ENCODE measurements at places on chromosomes 2 and 18. TPM values are rescaled to one million over a fixed set of nuclear protein-coding genes. Genes with fewer than 3 reads are reported as not detected.

Gene GCG
- not detected for total RNA-seq

DNA sequence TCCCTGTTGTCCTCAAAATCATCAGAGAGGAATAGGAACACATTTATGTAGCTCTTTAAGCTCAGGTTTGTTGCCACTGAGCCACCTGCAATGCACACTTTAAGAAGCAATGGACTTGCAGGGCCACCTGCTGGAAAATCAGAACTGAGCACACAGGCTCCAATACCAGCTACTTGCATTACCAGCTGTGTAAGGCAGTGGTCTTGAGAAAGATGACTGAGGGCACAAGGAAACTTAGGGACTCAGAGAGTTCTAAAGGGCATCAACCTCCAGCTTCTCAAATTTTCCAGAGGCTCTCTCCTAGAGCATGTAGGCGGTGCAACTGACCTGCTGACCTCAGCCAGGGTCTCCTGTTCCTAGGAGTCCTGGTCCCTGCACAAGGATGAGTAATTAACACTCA is 2.5 kb upstream of the CNDP2 start:
- DNase-seq = no peak

- DNase-seq = no peak
These were observed 557.1 kb upstream of the MEX3C start for GRCh38 chr18:51754566-51754965.

DNA sequence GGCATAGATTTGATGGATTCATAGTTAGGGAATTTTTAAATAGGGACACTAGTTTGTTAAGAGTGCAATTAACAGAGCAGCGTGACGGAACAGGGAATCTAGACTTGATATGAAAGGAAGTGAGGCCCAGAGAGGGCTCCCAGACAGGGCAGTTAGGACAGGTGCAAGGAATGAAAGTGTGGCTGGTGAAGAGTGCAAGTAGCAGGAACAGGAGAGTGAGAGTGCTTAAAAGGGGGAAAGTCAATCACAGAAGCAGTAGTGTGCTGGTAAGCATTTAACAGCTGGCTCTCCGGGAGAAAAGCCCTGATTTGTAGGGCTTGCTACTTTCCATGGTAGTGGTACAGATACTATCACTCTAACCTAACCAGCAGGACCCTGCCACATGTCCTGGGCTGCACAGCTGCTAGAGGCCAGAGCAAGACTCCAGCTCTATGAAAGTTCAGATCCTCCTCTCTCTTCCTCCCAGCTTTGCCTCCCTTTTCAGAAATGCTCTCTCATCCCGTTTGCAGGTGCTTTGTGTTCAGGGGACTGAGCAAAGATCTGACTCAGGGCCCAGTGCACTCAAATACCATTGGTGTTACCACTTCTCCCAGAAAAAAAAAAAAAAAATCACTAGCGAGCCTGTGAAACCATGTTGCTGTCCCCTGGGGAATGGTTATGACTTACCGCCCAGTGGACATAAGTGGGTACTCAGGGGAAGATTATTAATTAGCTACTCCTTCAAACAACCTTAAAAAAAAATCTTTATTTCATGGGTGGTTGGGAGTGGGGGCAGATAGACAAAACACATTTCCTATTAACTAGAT is 18.1 kb upstream of the GCFC2 start:
- no peak for DNase-seq

Gene TMEM178A
- total RNA-seq = 1.9 TPM

Gene EPHA4
- 22.2 TPM for total RNA-seq

GRCh38 chr18:11607906-11608305 is 1.5 kb upstream of the SLC35G4 start:
- no peak for DNase-seq

Measured in glomerular endothelial cell (primary cell).